ENCODE measurements at places on chromosomes 4 and X.

- no peak for DNase-seq
These were observed 56.1 kb downstream of the KDR start for GRCh38 chr4:55069248-55069647.

GRCh38 chrX:150460781-150461180, 97.7 kb downstream of the MAMLD1 start:
- no peak for DNase-seq

DNA sequence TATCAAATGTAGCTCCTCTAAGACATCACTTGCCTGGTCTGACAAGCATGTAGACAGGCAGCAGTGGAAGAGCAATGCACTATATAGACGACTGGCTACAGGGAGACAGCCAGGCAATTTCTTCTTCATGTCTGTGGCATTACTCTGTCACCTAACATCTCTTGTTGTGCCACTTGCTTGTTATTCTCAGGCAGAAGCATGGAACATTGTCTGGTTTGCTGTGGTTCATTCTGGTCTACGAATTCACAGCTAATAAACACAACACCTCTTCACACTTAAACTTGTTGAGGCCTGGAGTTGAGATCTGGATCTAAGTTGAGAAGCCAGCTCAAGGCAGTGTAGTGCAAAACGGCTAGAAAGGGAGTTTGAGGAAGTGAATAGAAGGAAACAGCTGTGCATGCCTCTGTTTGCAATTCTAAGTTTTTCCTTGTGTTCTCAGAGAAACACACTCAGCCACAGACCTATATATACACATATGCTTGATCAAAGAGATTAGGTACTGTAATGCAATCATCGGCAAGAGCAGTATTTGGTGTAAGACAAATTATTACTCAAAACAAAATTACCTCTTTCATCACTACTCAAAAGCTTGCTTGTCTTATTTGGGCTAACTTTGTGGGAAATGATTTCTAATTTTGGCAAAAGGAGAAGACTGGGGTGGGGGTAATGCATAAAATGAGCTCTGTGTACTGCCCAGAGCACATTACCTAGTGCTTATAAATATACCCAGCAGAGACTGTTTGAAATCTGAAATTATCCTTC, 243.8 kb downstream of the PPP3CA start:
- DNase-seq, result no peak

GRCh38 chrX:48531358-48531959, 8.1 kb upstream of the TBC1D25 start:
- DNase-seq, result no peak

- no peak for DNase-seq
These were observed 109.6 kb upstream of the KIT start for GRCh38 chr4:54548098-54548620.

GRCh38 chrX:133838761-133839676, 146.4 kb downstream of the GPC3 start:
- no peak for DNase-seq

DNA sequence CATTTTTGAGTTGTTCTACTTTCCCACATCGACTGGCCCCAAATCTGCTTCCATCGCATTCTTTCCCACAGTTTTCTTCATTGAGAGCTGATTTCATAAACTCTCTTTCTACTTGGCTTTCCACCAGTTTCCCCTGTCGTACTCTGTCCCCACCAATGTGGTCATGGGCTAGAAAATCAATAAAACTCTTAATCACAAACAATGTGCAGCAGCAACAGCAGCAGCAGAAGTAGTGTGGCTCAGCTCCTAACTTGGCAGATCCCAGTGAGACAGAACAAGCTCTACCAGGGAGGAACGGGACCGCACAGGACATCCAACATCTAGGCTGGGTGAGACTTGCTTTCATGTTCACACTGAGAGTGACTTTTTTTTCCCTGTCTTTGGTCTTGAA, 3.1 kb upstream of the SETD7 start:
- DNase-seq, result no peak

DNA sequence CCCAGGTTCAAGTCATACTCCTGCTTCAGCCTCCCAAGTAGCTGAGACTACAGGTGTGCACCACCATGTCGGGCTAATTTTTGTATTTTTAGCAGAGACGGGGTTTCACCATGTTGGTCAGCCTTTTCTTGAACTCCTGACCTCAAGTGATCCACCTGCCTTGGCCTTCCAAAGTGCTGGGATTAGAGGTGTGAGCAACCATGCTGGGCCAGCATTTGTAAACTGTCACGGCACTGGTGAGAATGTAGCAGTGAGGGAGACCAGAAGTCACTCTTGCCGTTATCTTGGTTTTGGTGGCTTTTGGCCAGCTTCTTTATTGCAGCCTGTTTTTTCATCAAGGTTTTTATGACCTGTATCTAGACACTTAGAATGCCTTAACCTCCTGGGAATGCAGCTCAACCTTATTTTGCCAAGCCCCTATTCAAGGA, 22.4 kb downstream of the PCDH18 start:
- no peak for DNase-seq

DNA sequence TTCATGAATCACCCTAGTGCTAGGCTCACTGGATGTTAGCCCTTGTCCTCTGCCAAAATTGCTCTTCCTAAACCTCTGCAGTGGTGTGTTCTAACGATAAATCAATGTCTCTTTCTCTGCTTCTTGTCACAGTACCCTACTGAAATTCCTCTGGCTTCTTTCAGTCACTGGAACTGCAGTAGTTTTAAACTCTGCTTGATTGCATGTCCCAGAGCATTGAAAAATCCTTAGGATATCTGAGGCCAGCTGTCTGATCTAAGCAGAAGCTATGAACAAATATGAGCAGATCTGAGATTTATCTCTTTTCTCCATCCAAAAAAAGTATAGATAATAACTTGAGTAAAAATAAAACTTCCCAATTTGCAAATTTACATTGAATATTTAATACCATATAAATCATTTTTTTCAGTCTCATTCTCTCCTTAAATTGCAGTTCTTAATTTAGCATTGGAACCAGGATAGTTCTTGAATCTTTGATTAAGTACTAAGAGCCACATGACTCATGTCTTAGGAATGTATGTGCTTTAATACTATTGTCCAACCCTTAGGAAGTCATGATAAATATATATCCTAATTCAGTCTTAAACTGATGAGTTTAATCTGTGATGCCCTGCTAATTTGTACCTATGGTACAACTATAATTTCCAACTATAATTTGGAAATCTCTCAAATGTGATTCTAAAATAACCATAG, 169.7 kb downstream of the PDHA2 start:
- no peak for DNase-seq

GRCh38 chr4:44563496-44563895, 87.9 kb downstream of the YIPF7 start:
- no peak for DNase-seq

GRCh38 chrX:136861877-136862276, 18.6 kb downstream of the RBMX start:
- no peak for DNase-seq

- DNase-seq, result no peak
These were observed 134.3 kb upstream of the FGF13 start for GRCh38 chrX:138845786-138846185.

DNA sequence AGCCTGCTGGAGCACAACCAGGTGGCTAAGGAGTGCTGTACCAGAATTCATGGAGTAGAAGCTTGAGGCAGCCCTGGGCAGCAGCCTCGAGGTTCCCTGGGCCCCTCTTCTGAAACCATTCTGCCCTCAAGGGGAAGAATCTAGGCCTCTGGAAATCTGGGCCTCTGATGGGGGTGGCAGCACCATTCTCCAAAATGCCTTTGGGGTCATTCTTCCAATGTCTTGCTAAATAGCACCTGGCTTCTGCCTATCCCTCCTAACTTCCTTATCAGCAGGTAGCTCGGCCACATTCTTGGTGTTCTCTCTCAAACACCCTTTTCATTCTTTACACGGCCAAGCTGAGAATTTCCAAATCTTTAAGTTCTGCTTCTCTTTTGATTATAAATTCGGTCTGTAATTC, 473.6 kb downstream of the BCOR start:
- DNase-seq, result no peak

DNA sequence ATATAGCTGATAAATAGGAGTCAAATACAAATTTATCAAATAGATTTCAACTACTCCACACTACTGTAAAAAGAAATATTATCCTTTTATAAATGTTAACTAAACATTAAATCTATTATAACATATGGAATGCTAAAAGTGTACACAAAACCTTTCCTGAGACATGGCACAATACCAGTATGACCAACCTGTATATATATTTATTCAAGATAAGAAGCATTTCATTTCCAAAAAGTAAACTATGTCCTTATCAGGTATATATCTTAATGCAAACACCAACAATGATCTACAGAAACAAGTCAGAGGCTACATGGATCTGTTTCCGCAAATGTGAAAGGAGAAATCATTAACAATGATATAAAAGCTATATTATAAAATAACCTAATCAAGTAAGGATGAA, 37.8 kb downstream of the WNK3 start:
- DNase-seq, result no peak

DNA sequence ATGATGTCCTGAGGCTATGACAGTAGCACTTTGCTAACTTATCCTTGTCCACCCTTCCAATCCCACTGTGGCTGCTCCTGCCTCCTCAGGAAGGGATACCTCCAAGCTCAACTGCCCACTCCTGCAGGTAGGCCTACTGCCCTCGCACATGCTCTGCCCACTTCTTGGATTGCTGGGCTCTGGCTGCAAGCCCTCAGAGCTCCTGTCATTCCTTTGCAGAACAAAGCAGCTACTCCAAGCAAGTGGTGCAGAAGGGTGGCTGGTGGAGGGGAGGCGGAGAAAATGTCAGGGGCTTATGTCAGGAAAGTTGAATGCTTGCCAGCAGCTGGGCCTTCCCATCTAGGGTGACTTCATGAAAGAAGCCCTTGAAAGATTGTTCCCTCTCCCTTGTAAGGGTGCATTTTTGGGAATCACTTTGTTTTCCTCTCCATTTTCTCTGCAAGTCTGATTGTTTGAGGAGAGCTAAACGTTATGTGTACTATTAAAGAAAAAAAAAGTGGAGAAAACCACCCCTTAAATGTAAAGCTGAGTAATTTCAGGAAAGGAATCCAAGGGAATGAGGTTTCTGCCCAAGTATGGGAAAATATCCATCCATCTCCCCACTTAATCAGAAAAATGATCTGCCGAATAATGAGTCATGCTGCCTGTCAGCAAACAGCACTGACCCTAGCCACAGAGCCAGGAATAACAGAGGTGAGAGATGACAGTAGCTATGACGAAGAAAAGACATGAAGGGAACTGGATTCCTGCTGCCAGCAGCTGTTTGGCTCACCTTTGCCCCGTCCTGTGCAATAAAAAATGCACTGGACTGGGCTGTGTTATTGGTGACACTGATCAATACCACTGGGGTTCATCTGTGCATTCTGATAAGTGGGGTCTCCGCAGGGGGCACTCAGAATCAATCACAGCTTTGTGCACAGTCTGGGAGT, 102.0 kb downstream of the RTL5 start:
- no peak for DNase-seq

GRCh38 chrX:3541336-3541735, 172.1 kb downstream of the PRKX start:
- DNase-seq, result no peak

DNA sequence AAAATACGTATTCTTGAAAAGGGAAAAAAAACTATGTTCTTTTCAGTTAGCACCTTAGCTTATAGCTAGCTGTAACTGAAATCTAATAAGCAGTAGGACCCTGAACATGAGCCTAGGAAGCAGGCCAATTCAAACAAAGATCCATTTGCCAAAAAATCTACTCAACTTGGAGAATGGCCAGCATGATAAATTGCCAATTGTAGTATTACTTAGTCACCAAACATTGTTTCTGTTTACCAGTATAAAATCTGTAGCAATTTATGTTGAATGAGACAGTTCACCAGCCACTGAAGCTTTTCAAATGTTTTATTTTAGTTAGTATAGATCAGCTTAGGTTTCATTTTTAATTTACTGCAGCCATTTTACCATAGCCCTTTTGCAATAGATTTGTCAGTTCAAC, 323.6 kb upstream of the DIPK2B start:
- DNase-seq, result no peak

- no peak for DNase-seq
These were observed 79.7 kb downstream of the CPE start for GRCh38 chr4:165458471-165458870.

GRCh38 chrX:50718776-50719175, 95.2 kb downstream of the SHROOM4 start:
- DNase-seq, result no peak

DNA sequence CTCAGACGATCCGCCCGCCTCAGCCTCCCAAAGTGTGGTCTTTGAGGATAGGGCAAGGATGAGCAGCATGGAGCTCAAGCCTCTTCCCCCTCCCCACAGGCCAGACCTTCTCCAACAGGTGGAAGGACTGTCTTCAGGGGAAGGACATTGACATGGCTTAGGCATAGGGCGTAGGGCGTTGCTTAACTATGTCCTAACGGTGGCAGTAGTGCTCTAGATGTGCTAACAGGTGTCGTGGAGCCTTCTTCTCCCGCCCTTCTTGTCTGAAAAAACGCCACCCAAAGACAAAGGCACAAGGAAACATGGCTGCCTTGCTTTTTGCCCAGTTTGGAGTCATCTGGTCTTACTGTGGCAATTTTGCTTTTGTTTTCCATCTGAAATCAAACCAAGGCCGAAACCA, 219.8 kb downstream of the OR13H1 start:
- DNase-seq, result no peak

DNA sequence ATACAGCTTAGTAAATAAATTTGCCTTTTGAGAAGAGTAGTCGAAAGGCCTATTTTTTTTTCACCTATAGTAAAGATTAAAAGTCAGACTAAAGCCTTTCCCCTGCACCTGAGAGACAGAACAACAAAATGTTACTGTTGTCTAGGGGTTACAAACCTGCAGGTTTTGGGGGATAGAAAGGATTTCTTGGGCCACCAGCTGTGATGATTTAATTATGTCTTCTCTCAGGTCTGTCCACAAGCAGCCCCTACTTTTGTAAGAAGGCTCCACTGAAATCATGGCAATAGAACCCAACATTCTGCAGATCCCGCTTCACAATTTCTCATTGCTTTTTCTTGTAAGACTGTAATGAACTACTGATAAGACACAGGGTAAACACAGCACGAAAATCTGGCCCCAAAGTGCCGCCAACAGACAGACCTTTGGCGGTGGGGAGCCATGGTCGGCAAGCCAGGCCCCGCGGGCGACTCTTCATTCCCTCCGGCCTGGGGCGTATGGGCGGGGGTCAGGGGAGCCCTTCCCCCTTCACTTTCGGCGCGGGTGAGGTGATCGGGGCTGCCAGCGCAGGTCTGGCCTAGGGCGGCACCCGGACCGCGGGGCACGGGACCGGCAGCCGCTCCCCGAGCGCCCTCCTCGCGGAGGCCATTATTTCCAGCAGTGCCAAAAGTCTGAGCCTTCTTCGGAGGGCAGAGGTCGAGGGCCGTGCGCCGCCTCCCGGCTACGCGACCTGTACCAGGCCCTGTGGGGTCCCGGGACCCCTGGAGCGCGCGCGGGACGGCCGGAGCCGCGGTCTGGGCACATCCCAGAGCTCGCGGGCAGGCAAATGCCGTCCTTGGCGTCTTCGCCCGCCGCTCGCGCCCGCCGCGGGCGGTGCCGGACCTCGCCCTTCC, 812 bp upstream of the KDM6A start:
- peak; percentile 5 for DNase-seq

- DNase-seq, result no peak
These were observed 9.1 kb downstream of the KLB start for GRCh38 chr4:39415678-39416283.

DNA sequence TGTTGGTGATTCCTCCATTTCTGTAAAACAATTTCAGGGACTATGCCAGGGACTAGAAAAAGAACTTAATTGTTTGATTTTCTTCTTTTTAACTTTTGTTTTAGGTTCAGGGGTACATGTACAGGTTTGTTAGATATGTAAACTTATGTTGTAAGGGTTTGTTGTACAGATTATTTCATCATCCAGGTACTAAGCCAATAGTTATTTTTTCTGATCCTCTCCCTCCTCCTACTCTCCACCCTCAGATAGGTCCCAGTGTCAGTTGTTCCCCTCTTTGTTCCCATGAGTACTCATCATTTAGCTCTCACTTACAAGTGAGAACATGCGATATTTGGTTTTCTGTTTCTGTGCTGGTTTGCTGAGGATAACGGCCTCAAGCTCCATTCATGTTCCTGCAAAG, 70.8 kb upstream of the BOD1L1 start:
- no peak for DNase-seq

Data from NCI-H526 treated with DMSO at 0.1 percent for 48 hours (cell line).